ENCODE measurements at places on chromosomes 3 and 15. TPM values are rescaled to one million over a fixed set of nuclear protein-coding genes. Genes with fewer than 3 reads are reported as not detected.
A peak's percentile ranks its signal among the peaks of the same experiment; 100 is the strongest.

Gene GREM1
- 3.1 TPM for total RNA-seq

Gene CCR9
- not detected for total RNA-seq

Gene TSC22D2
- 21.3 TPM for total RNA-seq

- no peak overlapping the region for H3K4me3 ChIP-seq
- H3K4me1 ChIP-seq = peaks cover 10% of the 10 kb centered on the region
- no peaks in the 10 kb centered on the region for H3K36me3 ChIP-seq
- H3K27me3 ChIP-seq = no peaks in the 10 kb centered on the region
- H3K27ac ChIP-seq = no peak overlapping the region
Observed at GRCh38 chr3:40713306-40713705, 188.5 kb downstream of the ZNF621 start.

- H3K4me3 ChIP-seq = no peak overlapping the region
Observed at GRCh38 chr3:160159806-160160205, 65.4 kb upstream of the C3orf80 start.

- DNase-seq = no peak
- H3K27ac ChIP-seq = no peak overlapping the region
- H3K4me3 ChIP-seq = no peak overlapping the region
- H3K27me3 ChIP-seq = no peaks in the 10 kb centered on the region
- no peaks in the 10 kb centered on the region for H3K4me1 ChIP-seq
Observed at GRCh38 chr3:151431940-151432339, 28.9 kb downstream of the IGSF10 start.

DNA sequence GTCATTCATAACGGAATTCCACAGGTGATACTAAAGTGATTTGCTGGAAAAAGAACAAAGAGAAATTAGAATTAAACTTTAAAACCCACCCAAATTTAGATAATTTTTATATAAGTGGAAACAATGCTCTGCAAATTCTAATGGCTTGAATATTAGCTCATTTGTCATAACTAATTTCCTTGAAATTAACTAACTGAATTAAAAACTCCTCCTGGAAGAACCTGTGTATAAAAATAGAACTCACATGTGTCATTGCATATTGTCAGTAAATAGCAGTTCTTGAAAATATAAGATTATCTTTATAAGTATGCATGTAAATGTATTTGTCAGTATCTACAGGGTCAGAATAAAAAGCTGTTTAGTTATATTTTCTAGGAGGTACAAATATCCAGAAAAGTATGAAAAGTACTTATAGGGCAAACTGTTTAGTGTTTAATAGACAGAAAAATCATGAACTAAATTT is 16.3 kb downstream of the ZIC1 start:
- H3K4me1 ChIP-seq = no peaks in the 10 kb centered on the region
- H3K27ac ChIP-seq = no peak overlapping the region
- no peak overlapping the region for H3K4me3 ChIP-seq
- peaks cover 63% of the 10 kb centered on the region for H3K27me3 ChIP-seq
- DNase-seq = no peak
- H3K36me3 ChIP-seq = no peaks in the 10 kb centered on the region

- no peak overlapping the region for H3K4me3 ChIP-seq
- DNase-seq = no peak
- no peaks in the 10 kb centered on the region for H3K36me3 ChIP-seq
- H3K27me3 ChIP-seq = no peaks in the 10 kb centered on the region
Observed at GRCh38 chr15:98085003-98085639, 124.6 kb downstream of the ARRDC4 start.

DNA sequence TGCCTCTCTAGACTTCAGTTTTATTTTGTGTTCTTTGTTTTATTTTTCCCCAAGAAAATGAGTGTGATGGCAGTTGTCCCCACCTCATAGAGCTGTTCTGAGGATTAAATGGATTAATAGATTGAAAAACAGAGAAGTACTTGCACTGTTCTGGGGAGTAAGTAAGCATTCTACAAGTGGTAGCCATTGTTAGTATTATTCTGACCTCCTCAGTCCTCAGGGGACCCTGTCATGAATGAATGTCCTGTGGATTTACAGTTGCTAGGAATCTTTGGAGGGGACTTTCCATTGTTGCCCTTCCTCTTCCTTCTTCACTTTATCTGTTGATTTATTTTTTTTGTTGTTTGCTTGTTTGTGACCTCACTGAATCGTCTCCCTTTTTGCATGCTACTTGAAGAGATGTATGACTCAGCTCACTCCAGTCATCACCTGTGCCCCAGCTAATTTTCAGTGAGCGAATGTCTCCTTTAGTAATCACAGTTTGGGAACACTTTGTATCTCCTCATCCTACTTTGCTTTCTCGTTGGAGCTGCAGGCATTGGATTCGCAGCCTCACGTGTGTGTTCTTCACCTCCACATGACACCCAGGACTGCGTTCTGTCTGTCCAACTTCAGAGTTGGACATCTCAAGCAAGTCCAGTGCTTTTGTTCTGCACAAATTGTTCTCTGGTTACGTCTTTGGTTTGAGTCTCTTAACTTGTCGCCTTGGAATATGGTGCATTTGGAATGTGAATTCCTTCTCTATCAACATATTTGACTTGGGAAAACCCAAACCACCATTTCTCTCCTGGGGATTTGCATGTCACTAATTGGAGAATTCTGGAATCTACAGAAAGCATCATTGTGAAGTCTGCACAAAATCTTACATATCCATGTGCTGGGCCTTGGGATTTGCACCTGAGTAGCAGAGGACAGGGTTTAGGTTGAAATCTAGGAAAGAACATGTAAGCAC is 54.5 kb downstream of the LRTM1 start:
- no peaks in the 10 kb centered on the region for H3K36me3 ChIP-seq
- no peaks in the 10 kb centered on the region for H3K27me3 ChIP-seq
- no peak overlapping the region for H3K4me3 ChIP-seq
- no peaks in the 10 kb centered on the region for H3K4me1 ChIP-seq
- no peak overlapping the region for H3K27ac ChIP-seq
- no peak for DNase-seq

GRCh38 chr3:177946048-177946447 is 590.2 kb upstream of the KCNMB2 start:
- H3K36me3 ChIP-seq = no peaks in the 10 kb centered on the region
- H3K27me3 ChIP-seq = no peaks in the 10 kb centered on the region
- no peak overlapping the region for H3K4me3 ChIP-seq
- DNase-seq = no peak

DNA sequence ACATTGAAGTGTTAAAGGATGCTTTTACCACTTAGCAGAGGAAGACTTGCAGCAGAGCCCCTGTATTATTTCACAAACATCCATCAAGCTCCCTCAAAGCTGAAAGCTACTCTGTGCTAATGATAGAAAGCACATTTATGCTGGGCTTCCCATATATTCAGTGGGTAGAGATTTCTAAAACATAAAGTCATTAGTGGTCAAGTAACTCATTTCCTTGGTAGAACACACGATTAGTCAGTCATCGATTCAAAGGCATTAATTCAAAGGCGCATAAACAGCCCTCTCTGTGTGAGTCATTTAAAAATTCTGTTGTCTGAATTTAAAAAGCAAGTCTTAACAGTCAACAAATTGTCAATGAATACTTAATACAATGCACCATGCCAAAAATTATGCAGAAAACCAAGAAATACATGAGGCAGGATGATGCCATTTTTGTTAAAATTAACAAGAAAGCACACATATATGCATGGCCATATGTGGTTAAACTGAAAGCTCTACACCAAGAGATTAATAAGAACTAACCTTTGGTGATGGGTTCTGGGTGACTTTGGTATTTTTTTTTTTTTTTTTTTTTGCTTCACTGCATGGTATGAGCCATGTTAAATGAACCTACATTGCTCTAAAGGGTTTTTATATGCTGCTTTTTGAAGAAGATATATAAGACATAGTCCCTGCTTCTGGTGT is 61.7 kb downstream of the LDHAL6B start:
- H3K4me3 ChIP-seq = no peak overlapping the region
- H3K27ac ChIP-seq = no peak overlapping the region
- H3K4me1 ChIP-seq = no peaks in the 10 kb centered on the region
- H3K36me3 ChIP-seq = peaks cover 5% of the 10 kb centered on the region

Gene TNFAIP8L3
- 10.4 TPM for total RNA-seq

DNA sequence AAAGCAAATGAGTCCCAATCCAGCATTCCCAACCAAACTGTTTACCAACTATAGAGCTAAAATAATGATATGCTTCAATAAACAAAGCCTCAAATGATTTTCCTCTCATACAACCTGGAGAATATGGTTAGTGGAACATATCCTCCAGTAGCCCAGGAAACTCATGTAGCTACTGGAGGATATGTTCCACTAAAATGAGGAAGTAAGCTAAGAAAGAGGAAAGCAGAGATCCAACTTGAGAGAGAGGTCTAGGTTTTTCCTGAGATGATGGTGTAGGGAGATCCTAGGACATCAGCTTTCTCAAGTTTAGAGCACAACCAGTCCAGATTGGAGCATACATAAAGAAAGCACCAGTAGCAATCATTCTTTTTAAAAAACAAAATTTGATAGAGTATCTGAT is 44.6 kb upstream of the SLC4A7 start:
- peaks cover 18% of the 10 kb centered on the region for H3K4me1 ChIP-seq
- H3K36me3 ChIP-seq = no peaks in the 10 kb centered on the region
- no peaks in the 10 kb centered on the region for H3K27me3 ChIP-seq
- no peak for DNase-seq
- no peak overlapping the region for H3K27ac ChIP-seq

- no peak overlapping the region for H3K4me3 ChIP-seq
- H3K4me1 ChIP-seq = no peaks in the 10 kb centered on the region
- H3K36me3 ChIP-seq = no peaks in the 10 kb centered on the region
- DNase-seq = no peak
Observed at GRCh38 chr3:126157083-126157768, 23.2 kb downstream of the ALDH1L1 start.

GRCh38 chr3:151818361-151818760 is 4.4 kb downstream of the AADAC start:
- DNase-seq = no peak
- H3K27me3 ChIP-seq = no peaks in the 10 kb centered on the region
- no peaks in the 10 kb centered on the region for H3K36me3 ChIP-seq
- peaks cover 7% of the 10 kb centered on the region for H3K4me1 ChIP-seq
- H3K4me3 ChIP-seq = no peak overlapping the region

GRCh38 chr3:98215051-98215450 is 48.6 kb downstream of the OR5H15 start:
- no peaks in the 10 kb centered on the region for H3K27me3 ChIP-seq
- no peak overlapping the region for H3K27ac ChIP-seq
- no peak overlapping the region for H3K4me3 ChIP-seq

Gene RHOV
- total RNA-seq = 1.5 TPM

Gene DPH3
- 29.0 TPM for total RNA-seq

- H3K27me3 ChIP-seq = peaks cover 5% of the 10 kb centered on the region
- peak; percentile 51 for DNase-seq
- no peak overlapping the region for H3K27ac ChIP-seq
- H3K36me3 ChIP-seq = no peaks in the 10 kb centered on the region
- peaks cover 9% of the 10 kb centered on the region for H3K4me1 ChIP-seq
Observed at GRCh38 chr3:25426408-25426807, 1.7 kb upstream of the RARB start.

DNA sequence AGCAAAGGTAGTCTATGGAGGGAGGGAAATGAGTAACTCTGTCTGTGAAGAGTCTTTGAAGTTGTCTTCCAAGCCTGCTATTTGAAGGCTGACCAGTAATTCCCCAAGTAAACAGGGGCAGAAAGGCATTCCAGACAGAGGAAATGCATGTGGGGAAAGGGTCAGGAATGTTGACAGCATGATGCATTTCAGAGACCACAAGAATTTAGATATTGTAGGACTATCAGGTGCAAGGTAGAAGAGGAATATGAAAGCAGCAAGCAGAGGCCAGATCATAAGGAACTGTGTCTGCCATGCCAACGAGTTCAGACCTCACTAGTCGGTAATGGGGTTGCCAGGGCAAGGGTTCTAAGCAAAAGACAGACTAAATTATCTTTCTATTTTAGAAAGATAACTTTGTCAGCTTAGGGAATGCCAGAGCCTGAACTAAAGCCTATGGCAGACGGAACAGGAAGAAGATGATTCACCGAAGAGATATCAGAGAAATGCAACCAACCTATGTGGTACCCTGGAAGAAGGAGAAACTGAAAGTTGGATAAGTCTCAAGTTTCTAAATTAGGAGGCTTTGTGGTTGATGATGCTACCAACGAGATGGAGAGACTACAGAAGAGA is 327.0 kb upstream of the RORA start:
- H3K27me3 ChIP-seq = no peaks in the 10 kb centered on the region
- no peaks in the 10 kb centered on the region for H3K36me3 ChIP-seq
- H3K27ac ChIP-seq = no peak overlapping the region
- no peaks in the 10 kb centered on the region for H3K4me1 ChIP-seq
- DNase-seq = no peak

Gene PPP1R14D
- total RNA-seq = 0.53 TPM

GRCh38 chr15:47754312-47754711 is 37.0 kb downstream of the SEMA6D start:
- no peaks in the 10 kb centered on the region for H3K4me1 ChIP-seq
- H3K36me3 ChIP-seq = no peaks in the 10 kb centered on the region
- H3K27ac ChIP-seq = no peak overlapping the region
- no peak overlapping the region for H3K4me3 ChIP-seq
- H3K27me3 ChIP-seq = no peaks in the 10 kb centered on the region
- DNase-seq = no peak

GRCh38 chr15:88704791-88705768 is 66.3 kb downstream of the ISG20 start:
- H3K27ac ChIP-seq = peak overlapping the region; percentile 33
- H3K4me1 ChIP-seq = peaks cover 8% of the 10 kb centered on the region
- H3K4me3 ChIP-seq = peak overlapping the region; percentile 52
- H3K27me3 ChIP-seq = peaks cover 17% of the 10 kb centered on the region
- no peak for DNase-seq
- H3K36me3 ChIP-seq = no peaks in the 10 kb centered on the region

Gene ADAMTSL3
- total RNA-seq = 26.4 TPM

- no peak for DNase-seq
- H3K4me3 ChIP-seq = no peak overlapping the region
- peaks cover 11% of the 10 kb centered on the region for H3K4me1 ChIP-seq
- H3K36me3 ChIP-seq = no peaks in the 10 kb centered on the region
Observed at GRCh38 chr3:122081543-122082247, 26.5 kb downstream of the CD86 start.

Gene ZIC1
- total RNA-seq = not detected

Gene GPR149
- not detected for total RNA-seq

- no peak overlapping the region for H3K4me3 ChIP-seq
- H3K36me3 ChIP-seq = peaks cover 94% of the 10 kb centered on the region
- no peaks in the 10 kb centered on the region for H3K4me1 ChIP-seq
- no peaks in the 10 kb centered on the region for H3K27me3 ChIP-seq
- no peak overlapping the region for H3K27ac ChIP-seq
Observed at GRCh38 chr3:155919728-155920127, 49.3 kb downstream of the GMPS start.
